ENCODE measurements at places on chromosomes 7 and 10.

GRCh38 chr7:131570401-131570800, 14.0 kb upstream of the PODXL start:
- DNase-seq: no peak

DNA sequence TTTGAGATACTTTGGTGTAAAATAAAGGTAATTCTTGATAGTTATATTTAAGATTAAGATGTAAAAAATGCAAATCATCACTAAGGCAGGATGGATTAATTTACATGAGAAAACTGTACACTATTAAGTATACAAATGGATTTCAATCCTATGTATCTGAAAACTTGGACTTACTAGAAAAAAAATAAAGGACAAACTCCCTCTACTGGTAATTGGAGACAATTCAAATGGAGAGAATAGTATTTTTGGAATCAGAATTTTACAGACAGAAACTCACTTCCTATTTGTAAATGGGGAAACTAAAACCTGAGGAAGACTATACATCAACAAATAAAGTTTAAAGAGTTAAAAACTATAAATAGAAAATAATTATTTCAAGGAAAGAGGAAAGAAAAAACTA, 62.6 kb downstream of the CUL2 start:
- no peak for DNase-seq

GRCh38 chr10:102059987-102060386, 4.0 kb upstream of the ARMH3 start:
- no peak for DNase-seq

GRCh38 chr7:33892945-33893344, 12.4 kb upstream of the BMPER start:
- DNase-seq: no peak

- DNase-seq: no peak
Measured at GRCh38 chr7:148695953-148696352, 2.8 kb upstream of the CUL1 start.

DNA sequence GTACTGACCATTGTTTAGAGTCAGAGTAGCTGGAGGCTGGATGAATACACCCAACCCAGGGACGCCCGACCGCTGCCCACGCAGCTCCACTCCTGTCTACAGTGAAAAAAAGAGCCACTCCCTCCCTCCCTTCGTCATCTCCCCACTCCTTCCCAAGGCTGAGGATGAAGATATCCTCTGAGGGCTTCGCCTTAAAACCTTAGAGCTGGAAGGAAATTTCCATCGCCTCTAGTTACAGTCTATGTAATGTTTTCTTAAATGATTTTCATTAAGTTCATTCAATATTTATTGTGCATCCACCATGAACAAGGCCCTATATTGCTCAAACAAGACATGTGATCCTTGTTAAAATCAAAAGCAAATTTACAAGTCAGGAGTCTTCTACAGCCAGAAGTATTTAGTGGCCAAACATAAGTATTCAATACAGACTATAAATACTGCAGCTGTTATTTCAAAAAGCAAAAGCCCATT, 11.3 kb upstream of the SLIT1 start:
- DNase-seq: no peak

Measured in brain pericyte (primary cell).